NCI-H460 (cell line): ENCODE measurements at places on chromosomes 3 and 15. TPM values are rescaled to one million over a fixed set of nuclear protein-coding genes. Genes with fewer than 3 reads are reported as not detected.

RABL3 gene
- total RNA-seq, result 15.1 and 21.2 TPM in 2 replicates

DBR1 gene
- total RNA-seq, result 14.0 and 14.8 TPM in 2 replicates

CPLX3 gene
- 0.07 TPM in 1 of 2 replicates, not detected in the other for total RNA-seq

NOP10 gene
- 312 and 376 TPM in 2 replicates for total RNA-seq

STRA6 gene
- total RNA-seq, result 0.17 and 0.29 TPM in 2 replicates

SENP8 gene
- 2.8 and 3.1 TPM in 2 replicates for total RNA-seq

LRCH3 gene
- total RNA-seq, result 38.6 and 45.9 TPM in 2 replicates

XYLB gene
- 3.1 and 4.4 TPM in 2 replicates for total RNA-seq

MRAS gene
- total RNA-seq, result 1.1 and 1.7 TPM in 2 replicates

- DNase-seq, result no peak
Measured at GRCh38 chr3:195468391-195468776, 25.6 kb upstream of the ACAP2 start.

- DNase-seq, result no peak
Measured at GRCh38 chr3:125116311-125117080, 60.7 kb upstream of the HEG1 start.

DNA sequence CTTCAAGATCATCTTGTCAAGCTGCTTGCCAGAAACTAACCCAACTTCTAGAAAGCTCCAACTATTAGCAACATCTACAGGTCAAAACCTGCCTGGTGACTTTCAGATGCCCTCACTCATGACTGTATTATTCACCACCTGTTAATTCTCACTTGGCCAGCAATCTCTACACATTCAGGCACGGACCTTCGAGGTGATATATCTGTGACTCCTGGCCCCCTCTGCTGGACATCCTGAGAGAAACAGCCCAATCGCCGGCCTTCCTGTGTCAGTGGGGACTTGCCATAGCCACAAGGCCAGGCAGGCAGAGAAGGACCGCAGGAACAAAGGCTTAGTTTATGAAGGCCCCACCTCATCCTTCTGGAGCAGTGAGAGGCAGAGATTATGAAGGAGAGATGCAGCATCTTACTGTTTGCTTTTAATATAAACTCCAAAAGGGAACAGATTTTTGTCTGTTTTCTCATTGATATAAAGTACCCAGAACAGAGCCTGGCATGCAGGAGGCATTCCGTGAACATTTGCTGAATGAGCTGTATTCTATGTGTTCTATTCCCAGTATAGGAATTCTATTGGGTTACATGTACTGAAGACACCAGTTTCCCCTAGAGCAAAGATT lies 24.4 kb upstream of the OCA2 start:
- peak; percentile 71 for DNase-seq

DNA sequence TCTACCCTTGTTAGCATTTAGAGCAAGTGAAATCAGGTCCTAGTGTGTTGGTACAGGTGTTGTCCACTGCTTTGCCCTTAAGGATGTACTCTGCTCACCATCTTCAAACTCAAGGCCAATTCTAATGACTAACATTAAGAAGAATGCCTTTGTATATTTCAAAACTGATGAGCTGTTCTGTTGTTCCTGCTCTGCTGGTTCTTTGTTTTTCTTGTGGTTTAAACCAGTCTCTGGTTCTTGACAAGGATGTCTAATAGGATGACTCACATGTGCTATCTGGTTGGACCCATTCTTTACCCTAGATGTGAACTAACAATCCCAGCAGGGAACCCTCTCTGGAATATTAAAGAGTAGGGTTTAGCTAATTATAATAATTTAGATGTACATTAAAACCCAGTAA lies 17.3 kb downstream of the ABHD5 start:
- peak; percentile 72 for DNase-seq

GRCh38 chr3:181718987-181719911 lies 7.5 kb downstream of the SOX2 start:
- no peak for DNase-seq

DNA sequence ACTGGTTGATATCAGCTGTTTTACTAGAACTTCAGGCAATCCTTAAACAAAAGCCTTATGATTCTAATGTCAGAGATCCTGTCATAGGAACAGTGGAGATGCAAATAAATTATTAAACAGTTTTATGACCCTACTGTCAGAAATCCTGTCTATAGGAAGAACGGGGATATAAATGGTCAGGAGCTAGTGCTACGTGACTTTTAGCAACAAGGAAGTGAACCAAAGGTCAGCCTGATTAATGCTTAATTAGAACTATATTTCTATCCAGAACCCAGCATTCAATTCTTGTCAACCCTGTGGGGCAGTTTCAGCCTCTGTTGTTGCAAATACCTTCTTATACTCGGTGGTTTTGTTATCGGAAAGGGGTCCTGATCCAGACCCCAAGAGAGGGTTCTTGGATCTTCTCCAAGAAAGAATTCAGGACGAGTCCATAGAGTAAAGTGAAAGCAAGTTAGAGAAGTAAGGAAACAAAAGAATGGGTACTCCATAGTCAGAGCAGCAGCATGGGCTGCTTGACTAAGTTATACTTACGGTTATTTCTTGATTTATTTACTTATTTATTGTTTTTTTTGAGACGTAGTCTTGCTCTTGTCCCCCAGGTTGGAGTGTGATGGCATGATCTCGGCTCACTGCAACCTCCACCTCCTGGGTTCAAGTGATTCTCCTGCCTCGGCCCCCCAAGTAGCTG lies 59.9 kb upstream of the RNU6-1 start:
- DNase-seq, result no peak

DNA sequence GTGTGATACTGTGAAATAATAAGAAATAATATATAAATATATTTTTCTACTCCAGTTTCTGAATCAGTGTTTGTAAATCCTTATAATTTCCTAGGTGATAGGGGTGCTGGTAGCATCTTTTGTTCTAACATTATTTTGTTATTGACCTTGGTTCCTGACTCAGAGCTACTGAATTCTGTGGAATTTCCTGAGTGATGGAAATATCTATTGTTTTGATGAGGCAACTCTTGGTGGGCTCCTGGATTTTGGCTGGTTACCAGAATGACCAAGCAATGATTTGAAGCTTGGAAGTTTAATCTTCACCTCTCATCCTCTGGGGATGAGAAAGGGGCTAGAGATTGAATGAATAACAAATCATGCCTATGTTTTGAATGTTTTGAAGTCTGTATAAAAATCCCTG lies 377.3 kb downstream of the LPP start:
- DNase-seq, result no peak

DNA sequence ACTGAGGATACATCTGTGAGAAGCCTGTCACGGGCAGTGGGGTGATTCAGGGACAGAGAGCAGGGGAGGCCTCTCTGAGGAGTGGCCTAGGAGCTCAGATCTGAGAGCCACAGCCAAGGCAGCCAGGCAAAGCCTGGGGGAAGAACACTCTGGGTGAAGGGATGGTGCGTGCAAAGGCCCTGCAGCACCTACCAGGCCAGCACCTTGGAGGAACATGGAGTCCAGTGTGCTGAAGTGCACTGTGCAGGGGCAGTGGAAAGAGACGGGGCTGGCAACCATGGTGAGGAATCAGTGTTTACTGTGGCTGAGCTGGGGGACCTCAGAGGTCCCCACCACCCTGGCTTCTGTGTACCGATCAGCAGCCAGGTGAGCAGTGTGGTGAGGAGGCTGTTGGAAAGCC lies 48.0 kb downstream of the NUP210 start:
- DNase-seq, result no peak

DNA sequence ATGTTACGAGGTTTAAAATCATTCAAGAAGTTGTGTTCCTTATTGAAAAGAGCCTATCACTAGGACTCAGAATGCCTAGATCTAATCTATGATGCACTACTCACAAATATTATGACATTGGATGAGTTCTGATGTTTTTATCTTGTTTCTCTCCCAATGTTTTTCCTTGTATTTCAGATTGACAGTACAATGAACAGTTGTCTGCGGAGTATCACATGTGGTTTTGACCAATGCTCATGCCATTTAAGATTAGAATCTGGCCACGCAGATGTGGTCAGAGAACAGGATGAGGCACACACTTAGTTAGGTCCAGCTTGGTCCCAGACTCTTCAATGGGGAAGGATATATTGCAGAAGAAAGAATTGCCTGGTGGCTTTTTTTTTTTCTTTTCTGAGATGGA lies 25.6 kb upstream of the CCDC50 start:
- DNase-seq, result no peak

DNA sequence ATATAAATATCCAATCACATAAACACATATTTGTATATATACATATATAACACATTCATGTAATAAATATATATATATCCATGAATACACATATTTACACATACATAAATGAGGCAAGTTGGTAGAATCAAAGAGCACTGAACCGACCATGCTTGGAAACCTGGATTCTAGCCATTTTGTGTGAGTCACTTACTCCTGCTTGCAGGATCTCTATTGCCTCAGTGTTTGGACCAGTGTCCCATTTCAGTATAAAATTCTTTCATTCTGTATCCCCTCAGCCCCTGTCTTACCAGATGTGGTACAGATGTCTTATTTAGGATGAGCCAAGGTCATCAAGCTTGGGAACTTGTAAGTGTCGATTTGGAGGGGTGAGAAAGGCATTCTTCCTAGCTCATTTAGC lies 391.4 kb upstream of the FRG2C start:
- DNase-seq, result no peak

- DNase-seq, result no peak
Measured at GRCh38 chr3:95418251-95418650, 1355.4 kb downstream of the NSUN3 start.

DNA sequence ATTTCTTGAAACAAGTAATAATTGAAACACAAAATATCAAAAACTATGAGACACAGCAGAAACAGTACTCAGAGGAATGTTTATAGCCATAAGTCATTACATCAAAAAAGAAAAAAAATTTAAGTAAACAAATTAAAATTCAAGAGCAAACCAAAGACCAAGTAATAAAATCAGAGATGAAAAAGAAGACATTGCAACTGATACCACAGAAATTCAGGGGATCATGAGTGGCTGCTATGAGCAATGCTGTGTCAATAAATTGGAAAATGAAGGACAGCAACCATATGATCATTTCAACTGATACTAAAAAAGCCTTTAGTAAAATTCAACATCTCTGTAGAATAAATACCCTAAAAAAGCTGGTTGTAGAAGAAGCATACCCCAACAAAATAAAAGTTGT lies 644.1 kb upstream of the BCHE start:
- DNase-seq, result no peak
